ENCODE measurements at places on chromosomes 6 and 20. TPM values are rescaled to one million over a fixed set of nuclear protein-coding genes. Genes with fewer than 3 reads are reported as not detected.

C6orf52 gene
- total RNA-seq, result not detected

MEI4 gene
- not detected for total RNA-seq

CAPN11 gene
- total RNA-seq, result 4.9 TPM

PSMB8 gene
- 71.2 TPM for total RNA-seq

TRIM40 gene
- total RNA-seq, result not detected

SPATA25 gene
- 1.8 TPM for total RNA-seq

DLK2 gene
- total RNA-seq, result not detected

DCDC2 gene
- not detected for total RNA-seq

- DNase-seq, result no peak
These were observed 212.6 kb downstream of the CLIC5 start for GRCh38 chr6:45803071-45803470.

DNA sequence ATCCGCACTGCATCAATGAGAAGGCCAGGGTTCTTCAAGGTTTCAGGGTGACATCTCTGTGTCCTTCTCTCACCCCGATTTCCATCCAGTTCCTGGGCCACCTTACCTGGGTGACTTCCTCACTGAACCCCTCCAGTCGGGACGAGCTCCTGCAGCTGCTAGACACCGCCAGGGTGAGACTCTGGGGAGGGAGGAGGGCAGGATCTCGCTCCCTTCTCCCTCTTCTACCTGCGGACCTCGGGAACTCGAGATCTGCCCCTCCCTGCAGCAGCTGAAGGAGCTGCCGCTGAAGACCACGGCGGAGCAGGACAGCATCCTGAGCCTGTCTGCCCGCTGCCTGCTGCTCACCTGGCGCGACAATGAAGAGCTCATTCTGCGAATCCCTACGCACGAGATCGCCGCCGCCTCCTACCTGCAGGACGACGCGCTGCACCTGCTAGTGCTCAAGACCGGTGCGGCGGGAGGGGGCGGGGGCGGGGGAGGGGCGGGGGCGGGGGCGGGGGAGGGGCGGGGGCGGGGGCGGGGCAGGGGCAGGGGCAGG lies 7.5 kb downstream of the CCM2L start:
- DNase-seq, result no peak

DNA sequence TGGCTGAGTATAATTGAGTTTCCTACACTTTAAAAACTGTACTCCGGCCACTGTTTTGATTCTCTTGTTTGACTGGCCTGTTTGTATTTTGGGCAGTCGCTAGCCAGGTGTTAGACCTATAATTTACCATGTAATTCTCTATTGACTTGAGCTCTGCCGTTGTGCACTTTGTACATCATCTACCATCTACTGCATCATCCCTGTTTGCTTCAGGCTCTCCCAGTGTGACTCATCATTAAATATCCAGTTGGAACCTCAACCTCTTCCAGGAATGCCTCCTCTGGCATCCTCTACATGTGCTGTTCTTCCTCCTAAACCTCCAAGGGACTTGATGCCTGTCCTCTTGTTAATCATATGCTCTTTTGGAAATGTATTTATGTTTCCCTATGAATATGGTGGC lies 72.3 kb downstream of the FARS2 start:
- DNase-seq, result no peak

DNA sequence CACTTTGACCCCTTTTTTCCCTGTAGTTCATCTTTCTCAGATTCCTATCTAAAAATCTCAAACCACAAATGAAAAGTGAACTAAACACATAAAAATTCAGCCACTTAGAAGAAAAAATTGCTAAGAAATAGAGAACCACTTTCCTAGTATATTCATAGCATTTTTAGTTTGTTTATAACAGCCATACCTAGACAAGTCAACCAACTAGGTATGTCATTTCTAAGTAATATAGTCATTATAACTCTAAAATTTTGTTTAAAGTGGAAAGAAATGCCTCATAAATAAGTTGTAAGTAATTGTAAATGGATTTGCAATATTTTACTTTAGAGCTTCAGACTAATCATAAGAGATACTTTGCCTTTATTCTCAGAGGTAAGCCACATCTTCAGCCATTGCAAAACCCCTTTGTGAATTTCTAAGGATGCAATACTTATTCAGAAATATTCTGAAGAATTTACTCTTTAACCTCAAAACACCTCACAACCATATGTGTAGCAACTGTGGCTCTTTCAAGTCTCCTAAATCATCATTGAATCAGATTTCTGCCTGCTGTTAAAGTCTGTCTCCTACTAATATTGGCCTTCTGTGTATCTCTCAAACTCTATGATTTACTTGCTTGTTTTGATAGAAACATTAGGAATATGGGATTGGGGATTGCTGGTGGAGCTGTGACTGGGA lies 6.9 kb upstream of the SUMO4 start:
- DNase-seq, result no peak

- DNase-seq, result no peak
These were observed 65.7 kb downstream of the PSMG4 start for GRCh38 chr6:3324262-3324942.

GRCh38 chr20:15491575-15491974 lies 1081.7 kb downstream of the KIF16B start:
- no peak for DNase-seq

DNA sequence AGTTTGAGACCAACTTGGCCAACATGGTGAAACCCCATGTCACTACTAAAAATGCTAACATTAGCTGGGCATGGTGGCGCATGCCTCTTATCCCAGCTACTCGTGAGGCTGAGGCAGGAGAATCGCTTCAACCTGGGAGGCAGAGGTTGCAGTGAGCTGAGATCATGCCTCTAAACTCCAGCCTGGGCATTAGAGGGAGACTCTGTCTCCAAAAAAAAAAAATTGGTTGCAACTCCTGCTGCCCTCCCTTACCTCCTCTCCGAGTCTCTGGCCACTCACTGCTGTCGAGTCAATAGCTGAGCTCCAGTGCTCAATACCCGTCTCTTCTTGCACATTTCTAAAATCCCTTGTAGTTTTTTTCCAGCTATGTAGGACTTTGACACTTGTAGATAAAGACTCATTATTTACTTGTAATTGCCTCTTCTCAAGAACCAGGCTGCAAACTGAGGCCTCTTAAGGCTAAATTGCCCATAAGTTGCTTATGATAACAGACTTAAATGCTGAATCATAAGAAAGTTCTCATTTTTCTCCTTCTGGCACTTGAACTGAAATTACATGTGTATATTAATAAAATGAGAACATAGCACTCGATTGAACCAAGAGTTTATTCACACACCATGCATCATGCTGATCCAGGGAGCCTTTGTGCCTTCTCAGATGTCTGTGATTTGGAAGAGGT lies 13.8 kb downstream of the HECA start:
- DNase-seq, result no peak

DNA sequence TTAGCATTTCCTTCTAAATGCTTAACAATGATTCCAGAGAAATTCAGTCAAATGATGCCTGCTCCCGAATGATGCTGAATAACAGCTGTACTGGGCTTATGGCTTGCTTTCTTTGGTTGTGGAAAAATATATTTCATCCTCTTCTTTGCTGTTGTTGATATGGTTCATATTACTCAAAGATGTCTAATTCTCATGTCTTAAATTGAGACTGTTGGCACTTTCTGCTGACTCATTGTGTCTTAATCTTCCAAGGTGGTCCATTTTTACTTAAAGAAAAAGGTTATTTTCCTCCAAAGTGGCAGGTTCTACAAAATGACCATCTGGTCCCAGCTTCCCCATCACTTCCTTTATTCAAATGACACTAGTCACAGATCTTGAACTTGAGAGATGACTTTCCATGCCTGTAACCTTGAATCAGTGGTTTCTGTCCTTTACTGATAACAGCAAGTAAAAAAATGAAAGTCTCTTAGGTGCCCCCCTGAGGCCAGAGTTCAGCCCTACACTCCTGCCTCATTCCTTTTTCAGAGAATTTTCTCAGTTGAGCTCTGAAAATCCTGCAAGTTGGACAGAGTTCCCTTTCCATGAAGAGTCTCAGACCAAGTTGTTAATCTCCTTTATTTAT lies 6.9 kb downstream of the SNAP25 start:
- DNase-seq, result no peak

- no peak for DNase-seq
These were observed 9.9 kb upstream of the C6orf141 start for GRCh38 chr6:49540614-49541013.

- no peak for DNase-seq
These were observed 14.2 kb upstream of the DHX35 start for GRCh38 chr20:38947931-38948362.

- DNase-seq, result no peak
These were observed 336.7 kb downstream of the DHX35 start for GRCh38 chr20:39298571-39299506.

- DNase-seq, result no peak
These were observed 65.1 kb upstream of the TOP1 start for GRCh38 chr20:40963505-40963845.

GRCh38 chr6:64644024-64644423 lies 1008.4 kb downstream of the PHF3 start:
- DNase-seq, result no peak

DNA sequence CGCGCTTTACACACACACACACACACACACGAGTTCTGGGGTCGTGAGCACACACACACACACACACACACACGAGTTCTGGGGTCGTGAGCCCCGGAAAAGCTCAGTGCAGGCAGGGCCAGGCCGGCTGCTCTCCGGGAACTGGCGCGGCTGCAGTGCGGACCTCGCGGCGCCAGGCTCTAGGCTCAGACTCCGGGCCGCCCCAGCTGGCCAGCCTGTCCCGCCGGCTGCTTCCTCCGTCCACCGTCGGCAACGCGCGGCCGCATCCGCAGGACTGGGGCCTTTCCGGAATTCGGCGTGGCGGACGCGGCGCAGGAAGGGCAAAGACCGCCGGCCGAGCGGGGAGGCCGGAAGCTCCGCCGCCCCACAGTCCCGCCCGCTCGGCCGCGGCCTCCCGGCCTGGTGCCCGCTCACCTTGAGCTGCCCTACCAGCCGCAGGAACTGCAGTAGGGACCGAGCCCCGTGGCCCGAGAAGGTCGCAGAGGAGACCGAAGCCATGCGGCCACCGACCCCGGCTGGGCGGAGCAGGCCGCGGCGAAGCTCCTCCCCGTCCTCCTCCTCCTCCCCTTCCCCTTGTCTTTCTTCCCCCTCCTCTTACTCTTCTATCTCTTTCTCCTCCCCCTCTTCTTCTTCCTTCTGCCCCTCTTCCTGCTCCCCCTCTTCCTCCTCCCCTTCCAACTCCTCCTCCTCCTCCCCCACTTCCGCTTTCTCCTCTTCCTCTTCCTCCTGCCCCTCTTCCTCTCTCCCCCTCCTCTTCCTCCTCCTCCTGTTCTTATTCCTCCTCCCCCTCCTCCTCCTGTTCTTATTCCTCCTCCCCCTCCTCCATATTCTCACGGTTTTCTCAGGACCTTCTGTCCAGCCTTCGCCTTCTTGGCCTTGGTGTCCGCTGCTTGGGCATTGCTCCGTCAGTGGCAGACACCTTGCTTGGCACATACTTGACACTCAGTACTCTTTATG lies at the start of gene HDDC2:
Gene HDDC2, minus strand, starts transcription at position 533 of the 957 bp plus-strand sequence. Its CDS starts 35 bp downstream, at position 498.
- DNase-seq, result no peak

GRCh38 chr20:40654876-40655275 lies 34.2 kb downstream of the MAFB start:
- no peak for DNase-seq

DNA sequence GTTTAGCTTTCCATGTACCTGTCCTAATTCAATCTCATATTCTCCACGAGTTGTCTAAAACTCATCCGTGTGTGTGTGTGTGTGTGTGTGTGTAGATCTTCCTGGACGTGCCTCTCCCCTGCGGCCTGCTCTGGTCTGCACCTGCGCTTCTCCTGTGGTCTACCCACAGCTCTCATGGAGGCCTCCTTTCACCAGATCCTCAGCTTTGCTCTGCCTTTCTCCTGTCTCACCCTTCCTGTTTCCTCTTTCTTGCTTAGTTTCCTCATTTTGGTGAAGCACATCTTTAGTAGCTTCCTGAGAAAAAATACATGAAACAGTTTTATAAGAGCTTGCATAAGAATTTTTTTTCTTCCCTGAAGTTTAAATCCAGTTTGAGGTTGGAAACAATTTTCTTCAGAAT lies 18.1 kb downstream of the SLX4IP start:
- no peak for DNase-seq

DNA sequence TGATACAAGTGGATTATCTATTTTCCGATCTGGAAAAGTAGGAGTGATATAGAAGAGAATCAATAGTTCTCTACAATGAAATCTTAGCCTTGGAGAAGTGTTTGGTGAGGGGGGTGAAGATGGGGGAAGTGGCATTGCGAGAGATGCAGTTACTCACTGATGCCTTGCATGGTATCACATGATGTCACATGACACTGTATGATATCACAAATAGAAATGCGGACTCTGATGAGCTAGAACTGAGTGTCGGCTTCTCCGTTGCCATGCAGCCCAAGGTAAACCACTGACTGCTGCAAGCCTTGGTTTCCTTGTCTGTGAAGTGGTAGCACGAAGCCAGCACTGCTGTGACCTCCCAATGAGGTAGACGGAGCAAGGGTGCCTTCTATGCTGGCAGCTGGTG lies 403.3 kb upstream of the AGPAT4 start:
- DNase-seq, result no peak

DNA sequence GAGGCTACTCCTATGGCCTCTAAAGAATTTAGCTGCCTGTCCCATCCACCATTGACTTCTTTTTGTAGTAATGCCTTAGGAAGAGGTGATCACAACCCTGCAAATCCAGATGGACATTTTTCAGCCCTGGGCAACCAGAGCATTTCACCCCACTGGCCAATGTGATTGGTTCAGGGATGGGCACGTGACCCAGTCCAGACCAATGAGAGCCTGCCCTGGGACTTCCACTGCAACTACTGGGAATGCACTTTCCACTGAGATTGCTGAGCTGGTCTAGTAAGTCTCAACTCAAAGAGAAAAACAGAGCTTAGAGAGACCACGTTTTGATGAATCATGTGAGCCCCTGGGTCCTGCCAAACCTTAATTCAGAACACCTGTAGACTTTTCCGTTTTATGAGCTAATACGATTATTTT lies 8.9 kb upstream of the UBE2V1 start:
- no peak for DNase-seq

- DNase-seq, result no peak
These were observed 44.6 kb upstream of the HDDC2 start for GRCh38 chr6:125346201-125346925.

GRCh38 chr20:15059438-15059837 lies 722.0 kb upstream of the FLRT3 start:
- DNase-seq, result no peak

- DNase-seq, result no peak
These were observed 72.6 kb downstream of the CDKAL1 start for GRCh38 chr6:20606831-20607230.

DNA sequence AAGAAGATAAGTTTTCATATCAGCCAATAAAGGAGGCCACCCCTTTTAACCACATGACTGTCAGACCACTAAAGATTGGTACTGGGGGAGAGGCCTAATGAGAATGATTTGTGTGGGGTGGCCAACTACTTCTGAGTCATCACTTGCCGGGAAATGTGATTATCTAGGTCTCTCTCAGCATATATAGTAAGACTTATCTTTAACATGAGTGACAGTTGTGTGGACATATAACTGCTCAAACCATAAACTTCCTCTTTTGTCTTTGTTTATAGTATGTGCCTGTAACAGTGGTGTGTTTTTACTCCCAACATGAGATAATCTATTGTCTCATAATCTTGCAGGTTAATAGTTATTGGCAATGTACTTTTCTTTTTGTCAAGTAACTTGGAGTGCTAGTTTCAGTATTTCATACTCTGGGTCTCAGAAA lies 312.4 kb downstream of the CDKAL1 start:
- no peak for DNase-seq

GRCh38 chr6:108114841-108115597 lies 40.5 kb upstream of the OSTM1 start:
- DNase-seq, result no peak
